ENCODE measurements at places on chromosomes 6 and 20. TPM values are rescaled to one million over a fixed set of nuclear protein-coding genes. Genes with fewer than 3 reads are reported as not detected.

DNA sequence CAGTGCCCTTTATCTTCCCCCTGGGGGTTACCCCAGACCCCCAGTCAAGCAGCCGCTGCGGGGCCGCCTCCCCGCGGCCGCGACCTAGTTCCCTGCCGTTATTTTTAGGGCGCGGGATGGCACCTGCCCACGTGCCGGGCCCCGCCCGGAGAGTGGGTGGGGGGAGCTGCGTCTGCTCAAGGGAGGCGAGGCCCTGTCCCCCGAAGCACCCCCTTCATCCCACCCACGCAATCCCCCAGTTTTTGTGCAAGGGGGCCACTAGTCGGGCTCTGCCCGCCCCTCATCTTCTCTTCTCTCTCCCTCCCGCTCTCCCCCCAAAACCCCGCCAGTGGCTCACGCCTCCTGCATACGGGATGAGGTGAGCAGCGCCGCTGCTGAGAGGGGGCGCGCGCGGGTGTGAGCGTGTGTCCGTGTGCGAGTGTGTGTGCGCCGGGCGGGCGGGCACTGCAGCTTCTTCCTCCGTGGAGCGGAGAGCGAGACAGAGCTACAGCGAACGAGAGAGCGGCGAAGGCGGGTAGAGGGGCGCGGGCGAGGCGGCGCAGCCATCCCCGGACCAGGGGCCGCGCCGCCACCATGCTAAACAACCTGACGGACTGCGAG is at the start of gene SLC12A5:
TSS of gene SLC12A5 (plus strand) at position 444 of the 600 bp plus-strand sequence. CDS start at position 574, 130 bp downstream.
- DNase-seq = no peak

PEX7 gene
- 5.6 TPM for polyA plus RNA-seq

DNA sequence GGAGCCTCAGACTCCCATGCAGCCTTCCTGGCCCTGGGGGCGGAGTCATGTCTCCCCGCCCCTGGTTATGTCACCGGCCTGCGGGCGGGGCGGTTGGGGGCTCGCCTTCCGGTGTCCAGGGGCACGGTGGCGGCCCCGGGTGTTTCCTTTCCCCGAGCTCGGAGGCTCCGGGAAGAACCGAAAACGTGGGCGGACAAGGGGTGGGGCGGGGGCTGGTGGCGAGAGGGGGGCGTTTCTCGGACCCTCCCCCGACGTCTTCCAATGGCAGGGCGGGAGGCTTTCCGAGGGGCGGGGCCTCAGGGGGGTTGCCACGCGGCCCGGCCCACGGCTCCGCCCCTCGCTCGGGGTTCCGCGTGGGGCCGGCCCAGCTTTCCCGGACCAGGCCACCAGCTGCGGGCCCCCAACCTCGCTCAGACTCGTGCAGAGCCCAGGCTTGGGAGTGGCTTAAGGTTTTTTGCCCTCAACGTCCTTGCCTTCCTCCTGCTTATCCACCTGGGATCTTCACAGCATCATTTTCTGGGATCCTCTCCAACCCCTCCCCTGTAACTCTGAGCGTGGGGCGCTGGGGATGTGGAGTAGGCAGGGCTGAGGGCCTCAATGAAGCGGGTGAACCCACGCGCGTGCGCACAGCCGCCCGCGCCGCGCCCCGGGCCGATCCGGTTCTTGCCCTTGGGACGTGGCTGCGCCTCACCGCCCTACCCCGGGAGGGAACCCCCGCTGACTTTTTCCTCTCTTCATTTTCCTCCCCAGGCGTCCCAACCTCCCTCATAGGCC is 2.1 kb upstream of the NRN1 start:
- no peak for DNase-seq

CSNK2A1 gene
- 71.5 TPM for polyA plus RNA-seq

DNA sequence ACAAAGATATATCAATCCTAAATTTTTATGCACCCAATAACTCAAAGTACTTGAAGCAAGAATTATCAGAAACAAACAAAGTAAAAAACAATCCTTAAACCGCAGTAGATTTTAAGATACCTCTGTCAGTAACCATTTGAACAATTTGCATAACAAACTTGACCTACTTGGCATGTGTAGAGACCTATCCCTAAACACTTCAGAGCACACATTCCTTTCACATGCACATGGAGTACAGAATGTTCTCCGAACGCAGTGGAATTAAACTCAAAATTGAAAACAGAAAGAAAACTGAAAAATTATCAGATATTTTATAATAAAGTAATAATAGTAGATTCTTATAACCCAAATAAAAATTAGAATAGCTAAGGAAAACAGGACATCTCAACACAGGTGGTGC is 162.6 kb upstream of the THBS2 start:
- no peak for DNase-seq

- DNase-seq = no peak
Measured at GRCh38 chr6:125513978-125514377, 212.2 kb upstream of the HDDC2 start.

MOG gene
- not detected for polyA plus RNA-seq

DNA sequence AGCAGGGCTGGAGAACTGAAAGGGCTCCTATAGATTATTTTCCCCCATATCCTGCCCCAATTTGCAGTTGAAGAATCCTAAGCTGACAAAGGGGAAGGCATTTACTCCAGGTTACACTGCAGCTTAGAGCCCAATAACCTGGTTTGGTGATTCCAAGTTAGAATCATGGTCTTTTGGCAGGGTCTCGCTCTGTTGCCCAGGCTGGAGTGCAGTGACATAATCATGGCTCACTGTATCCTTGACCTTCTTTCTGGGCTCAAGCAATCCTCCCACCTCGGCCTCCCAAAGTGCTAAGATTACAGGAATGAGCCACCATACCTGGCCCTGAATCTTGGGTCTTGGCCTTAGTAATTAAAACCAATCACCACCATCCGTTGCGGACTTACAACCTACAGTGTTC is 1.0 kb upstream of the MMP9 start:
- DNase-seq = no peak

DNA sequence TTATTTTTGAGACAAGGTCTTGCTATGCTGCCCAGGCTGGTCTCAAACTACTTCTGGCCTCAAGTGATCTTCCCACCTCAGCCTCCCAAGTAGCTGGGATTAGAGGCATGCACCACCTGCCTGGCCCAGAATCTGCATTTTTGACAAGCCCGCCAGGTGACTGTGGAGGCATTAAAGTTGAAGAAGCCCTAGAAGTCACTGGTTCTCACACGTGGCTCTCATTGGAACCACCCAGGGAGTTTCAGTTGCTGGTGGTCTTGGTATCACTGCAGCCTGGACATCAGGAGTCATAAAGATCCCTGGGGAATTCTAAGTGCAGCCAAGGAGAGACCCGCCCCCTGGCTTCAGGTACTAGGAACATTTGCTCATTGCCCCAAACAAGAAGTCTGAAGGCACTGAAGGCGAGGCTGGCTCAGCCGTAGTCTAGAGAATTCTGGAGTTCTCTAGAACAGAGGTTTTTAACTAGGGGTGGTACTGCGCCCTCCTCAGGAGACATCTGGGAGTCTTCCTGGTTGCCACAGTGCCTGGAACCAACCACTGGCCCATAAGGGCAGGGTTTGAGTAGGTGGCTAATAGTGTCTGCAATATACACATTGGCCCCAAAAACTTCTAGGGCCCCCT is 182.8 kb downstream of the ZMYND8 start:
- no peak for DNase-seq

GRCh38 chr6:16639684-16640480 is 121.4 kb downstream of the ATXN1 start:
- peak; percentile 72 for DNase-seq

GRCh38 chr6:13681305-13682061 is 30.2 kb downstream of the RANBP9 start:
- DNase-seq = no peak

- DNase-seq = no peak
Measured at GRCh38 chr6:41790045-41790444, 2.6 kb downstream of the TOMM6 start.

GRCh38 chr6:134358320-134358719 is 40.4 kb upstream of the SGK1 start:
- no peak for DNase-seq

CD40 gene
- polyA plus RNA-seq = 11.6 TPM

DEFB124 gene
- not detected for polyA plus RNA-seq

CCDC170 gene
- 0.12 TPM for polyA plus RNA-seq

GRCh38 chr6:101465863-101466262 is 72.4 kb downstream of the GRIK2 start:
- DNase-seq = no peak

DNA sequence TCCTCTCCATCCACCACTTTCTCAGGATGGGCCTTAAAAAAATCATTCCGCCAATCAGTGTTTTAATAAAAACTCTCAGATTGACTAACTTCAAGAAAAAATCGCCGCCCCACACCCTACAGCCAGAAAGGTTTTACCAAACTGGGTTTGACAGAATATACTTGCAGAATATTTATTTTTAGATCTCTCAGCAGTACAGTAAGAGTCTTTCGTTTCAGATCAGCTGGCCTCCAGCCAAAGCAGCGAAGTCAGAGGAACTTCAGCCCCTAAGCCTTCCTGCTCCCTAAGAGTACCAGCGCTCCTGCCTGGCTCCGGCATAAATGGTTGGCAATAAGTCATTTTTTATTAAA is 24.7 kb downstream of the TBC1D7 start:
- DNase-seq = no peak

- DNase-seq = peak; percentile 28
Measured at GRCh38 chr6:159943101-159943632, 25.7 kb upstream of the IGF2R start.

CPNE5 gene
- 0.10 TPM for polyA plus RNA-seq

PPIL6 gene
- polyA plus RNA-seq = 0.48 TPM

- no peak for DNase-seq
Measured at GRCh38 chr6:81696524-81696923, 56.0 kb downstream of the TENT5A start.

DNA sequence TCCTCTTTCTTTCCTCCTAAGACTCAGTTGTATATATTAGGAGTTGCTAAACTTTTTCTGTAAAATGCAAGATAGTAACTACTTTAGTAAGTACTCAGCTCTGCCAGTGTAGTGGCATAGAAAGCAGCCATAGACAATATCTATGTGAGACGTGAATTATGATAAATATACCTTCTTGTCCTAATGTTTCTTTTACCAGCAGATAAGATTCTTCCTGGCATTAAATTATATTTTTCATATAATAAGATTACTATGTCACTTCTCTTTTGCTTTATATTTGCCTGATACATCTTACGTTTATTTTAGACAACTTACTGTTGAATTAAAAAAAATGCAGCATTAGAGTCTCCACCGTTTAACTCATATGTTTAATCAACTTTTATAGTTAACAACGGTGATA is 51.7 kb downstream of the HDGFL1 start:
- DNase-seq = no peak

- DNase-seq = no peak
Measured at GRCh38 chr6:136968837-136969236, 46.7 kb downstream of the SLC35D3 start.

LAMA2 gene
- 50.0 TPM for polyA plus RNA-seq

PRPH2 gene
- 2.3 TPM for polyA plus RNA-seq

- DNase-seq = no peak
Measured at GRCh38 chr20:16760431-16761304, 12.5 kb downstream of the OTOR start.

- peak; percentile 35 for DNase-seq
Measured at GRCh38 chr20:44720621-44720996, 5.4 kb downstream of the CCN5 start.

CCN5 gene
- polyA plus RNA-seq = 2.0 TPM

BMP5 gene
- polyA plus RNA-seq = not detected

DNA sequence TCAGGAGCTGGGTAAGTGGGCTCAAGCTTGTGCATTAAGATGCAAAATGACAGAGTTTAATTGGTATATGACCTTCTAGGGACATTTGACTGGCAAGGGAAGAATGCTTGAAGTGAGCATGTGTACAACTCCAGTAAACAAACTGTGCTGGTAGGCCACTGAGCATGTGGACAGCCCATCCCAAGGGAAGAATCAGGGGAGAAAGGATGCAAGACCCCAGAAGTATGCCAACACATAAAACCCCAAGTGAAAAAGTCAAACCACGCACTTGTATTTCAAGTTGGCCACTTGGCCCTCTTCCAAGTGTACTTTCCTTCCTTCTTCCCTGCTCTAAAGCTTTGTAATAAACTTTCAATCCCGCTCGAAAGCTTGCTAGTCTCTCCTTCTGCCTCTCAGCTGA is 10.4 kb upstream of the THBD start:
- DNase-seq = no peak

GRCh38 chr6:163804991-163805390 is 390.5 kb downstream of the QKI start:
- no peak for DNase-seq

GRCh38 chr20:5160882-5161281 is 34.1 kb downstream of the CDS2 start:
- DNase-seq = no peak

DNA sequence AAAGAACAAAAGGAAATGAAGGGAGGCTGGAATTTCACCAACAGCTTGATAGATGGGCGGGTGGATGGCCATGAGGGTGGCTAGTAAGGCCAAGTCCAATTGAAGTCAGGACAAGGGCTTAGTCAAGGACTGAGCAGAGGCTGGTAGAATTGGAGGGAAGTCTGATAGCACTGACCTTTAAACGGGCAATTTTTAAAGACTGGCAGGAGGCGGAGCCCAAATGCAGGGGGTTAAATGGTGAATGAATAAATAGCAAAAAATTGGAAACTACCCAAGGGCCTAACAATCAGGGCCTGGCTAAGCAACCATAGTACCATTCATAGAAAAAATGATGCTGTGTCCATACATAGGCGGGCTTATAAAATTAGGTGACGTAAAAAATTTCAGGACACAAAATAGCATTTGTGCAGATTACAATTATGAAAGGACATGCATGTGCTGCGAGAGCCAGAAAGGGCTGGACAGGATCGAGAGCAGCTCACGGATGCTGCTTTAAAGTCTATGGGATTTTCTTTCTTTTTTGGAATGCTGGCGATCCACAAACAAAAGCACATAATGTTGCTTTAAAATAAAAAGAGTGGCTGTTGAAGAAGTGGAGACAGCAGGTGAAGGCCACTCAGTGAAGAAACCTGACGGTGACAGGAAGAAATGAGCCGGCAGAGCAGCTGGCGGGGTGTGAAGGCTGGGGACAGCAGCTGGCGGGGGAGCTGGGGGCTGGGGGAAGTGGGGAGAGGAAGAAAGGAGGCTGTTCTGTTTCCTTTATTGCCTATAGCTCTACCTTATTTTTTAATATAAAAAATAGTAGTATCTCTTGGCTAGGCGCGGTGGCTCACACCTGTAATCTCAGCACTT is 42.8 kb upstream of the TAF8 start:
- no peak for DNase-seq

LPIN3 gene
- polyA plus RNA-seq = 9.1 TPM

- no peak for DNase-seq
Measured at GRCh38 chr6:133796235-133796634, 92.7 kb upstream of the TCF21 start.

All from BJ (cell line).